ENCODE measurements at places on chromosomes 4 and X.
A peak's percentile ranks its signal among the peaks of the same experiment; 100 is the strongest.

- no peak for DNase-seq
These were observed 48.3 kb downstream of the ANXA5 start for GRCh38 chr4:121648516-121648915.

DNA sequence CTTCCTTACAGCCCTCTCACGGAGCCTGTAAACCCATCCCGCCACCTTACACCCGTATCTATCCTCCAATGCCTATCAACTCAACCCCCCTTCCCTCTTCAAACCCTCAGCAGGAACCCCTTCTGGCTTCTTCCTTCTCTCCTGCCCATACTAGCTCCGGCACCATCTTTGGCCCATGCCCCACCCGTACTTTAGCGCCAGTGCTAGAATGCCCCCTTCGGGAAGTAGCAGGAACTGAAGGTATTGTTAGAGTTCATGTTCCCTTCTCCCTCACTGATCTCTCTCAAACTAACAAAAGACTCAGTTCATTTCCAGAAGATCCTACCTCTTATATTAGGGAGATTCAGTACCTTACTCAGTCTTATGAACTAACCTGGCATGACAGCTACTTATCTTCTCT lies 2.7 kb upstream of the UGT2B15 start:
- no peak for DNase-seq

DNA sequence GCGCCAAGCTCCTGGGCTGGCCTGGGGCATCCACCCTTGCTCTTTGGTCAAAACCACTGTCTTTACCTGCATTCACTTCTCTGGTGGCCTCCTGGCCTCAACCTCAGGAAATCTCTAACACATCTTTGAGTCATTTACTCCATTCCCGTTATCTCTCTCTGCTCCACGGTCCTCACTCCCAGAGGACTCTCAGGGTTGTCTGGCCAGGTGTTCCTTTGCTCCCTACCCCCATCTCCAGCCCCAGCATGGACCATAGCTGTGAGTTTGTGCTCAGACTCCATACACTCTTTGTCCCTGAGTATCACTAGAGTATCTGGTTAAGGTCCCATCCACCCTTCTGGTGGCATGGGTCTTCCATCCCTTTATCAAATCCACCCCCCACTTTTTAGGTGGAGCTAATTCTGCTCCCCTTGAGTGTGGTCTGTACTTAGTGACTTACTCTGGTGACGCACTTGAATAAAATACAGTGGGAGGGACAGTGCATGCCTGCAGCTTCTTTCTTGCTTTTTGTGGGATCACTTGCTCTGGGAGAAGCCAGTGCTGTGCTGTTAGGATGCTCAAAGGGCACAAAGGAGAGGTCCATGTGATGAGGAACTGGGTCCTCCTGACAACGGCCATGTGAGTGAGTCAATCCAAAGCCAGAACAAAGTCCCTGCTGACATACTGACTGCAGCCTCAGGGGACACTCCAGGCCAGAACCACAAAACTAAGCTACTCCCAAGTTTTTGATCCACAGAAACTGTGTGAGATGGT lies 44.3 kb downstream of the IGFBP7 start:
- no peak for DNase-seq

DNA sequence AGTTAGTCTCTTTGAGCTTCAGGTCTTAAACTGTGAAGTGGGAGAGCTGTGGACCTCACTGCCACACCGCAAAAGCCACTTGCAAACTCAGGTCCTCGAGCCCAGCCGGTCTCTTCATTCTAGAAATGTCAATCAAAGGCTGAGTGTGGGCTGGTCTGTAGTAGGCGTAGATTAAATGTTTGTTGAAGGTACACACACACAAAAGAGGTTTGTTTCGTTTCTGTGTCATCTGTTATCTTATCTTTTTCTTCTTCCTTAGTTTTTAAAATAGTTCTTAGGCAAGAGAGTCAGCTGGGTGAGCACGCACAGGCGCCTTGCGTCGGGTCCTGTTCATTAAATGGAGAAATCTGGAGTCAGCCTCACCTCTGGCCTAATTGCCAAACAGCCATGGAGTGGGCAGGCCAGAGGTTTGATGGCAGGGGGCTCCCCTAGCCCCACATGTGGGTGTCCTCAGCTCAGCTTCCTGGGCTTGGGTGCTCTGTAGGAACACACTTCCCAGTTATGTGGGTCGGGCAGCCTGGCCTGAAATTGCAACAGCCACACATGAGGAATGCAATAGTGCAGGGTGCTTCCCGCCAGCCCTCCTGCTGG lies 836 bp upstream of the PSAPL1 start:
- DNase-seq, result no peak

GRCh38 chr4:94436512-94436911 lies 15.2 kb upstream of the PDLIM5 start:
- no peak for DNase-seq

DNA sequence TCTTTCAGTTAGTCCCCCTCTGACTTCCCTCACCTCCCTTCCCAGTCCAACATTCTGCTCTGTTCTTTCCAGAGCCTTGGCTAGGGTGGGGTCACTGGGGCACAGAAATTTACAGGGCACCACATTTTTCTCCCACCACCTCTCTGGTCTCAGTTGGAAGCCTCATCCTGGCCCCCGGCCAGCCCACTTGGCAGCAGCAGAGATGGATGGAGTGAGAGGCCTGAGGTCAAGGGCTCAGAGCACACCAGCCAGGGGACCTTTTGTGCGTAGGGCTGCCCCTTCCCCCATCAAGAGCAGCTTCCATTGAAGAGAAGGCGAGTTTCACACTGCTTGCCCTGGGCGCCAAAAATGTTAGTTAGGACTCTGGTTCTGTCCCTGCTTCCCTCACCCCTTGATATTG lies 230.9 kb downstream of the SOX3 start:
- DNase-seq, result no peak

DNA sequence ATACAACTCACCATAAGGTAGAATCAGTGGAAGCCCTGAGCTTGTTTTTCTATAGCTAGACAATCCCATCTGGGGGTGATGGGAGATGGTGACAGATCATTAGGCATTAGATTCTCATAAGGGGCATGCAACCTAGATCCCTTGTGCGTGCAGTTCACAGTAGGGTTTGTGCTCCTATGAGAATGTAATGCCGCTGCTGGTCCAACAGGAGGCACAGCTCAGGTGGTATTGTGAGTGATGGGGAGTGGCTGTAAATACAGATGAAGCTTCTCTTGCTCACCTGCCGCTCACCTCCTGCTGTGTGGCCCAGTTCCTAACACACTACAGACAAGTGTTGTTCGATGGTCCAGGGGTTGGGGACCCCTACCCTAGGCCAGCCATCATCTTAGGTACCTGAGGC lies 5.9 kb upstream of the GATB start:
- no peak for DNase-seq

- DNase-seq, result no peak
These were observed 235.4 kb downstream of the HNRNPD start for GRCh38 chr4:82138374-82138773.

GRCh38 chrX:136065044-136065671 lies 79.9 kb downstream of the SLC9A6 start:
- no peak for DNase-seq

DNA sequence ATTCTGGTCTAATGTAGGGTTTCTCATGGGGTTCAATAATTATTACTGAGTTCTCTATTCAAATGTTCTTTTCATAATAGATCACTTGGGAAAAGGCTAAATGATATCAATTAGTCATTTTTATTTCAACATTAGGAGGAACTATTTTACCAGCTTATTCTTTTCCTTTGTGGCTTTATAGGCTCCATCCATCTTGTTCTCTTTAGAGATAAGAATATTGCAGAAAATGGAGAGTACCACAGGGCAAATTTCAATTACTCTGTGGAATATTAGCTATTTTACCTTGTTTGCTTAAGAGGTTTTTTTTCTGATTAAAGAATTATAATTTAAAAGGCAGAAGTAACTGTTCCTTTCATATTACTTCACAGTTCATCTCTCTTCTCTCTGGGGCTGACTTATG lies 55.8 kb downstream of the MAP9 start:
- DNase-seq, result no peak

GRCh38 chr4:80225595-80225994 lies 28.3 kb downstream of the PRDM8 start:
- DNase-seq, result no peak

GRCh38 chrX:108516184-108516583 lies 76.5 kb downstream of the COL4A5 start:
- DNase-seq, result no peak

- DNase-seq, result no peak
These were observed 576.2 kb upstream of the SMIM31 start for GRCh38 chr4:164177753-164178152.

DNA sequence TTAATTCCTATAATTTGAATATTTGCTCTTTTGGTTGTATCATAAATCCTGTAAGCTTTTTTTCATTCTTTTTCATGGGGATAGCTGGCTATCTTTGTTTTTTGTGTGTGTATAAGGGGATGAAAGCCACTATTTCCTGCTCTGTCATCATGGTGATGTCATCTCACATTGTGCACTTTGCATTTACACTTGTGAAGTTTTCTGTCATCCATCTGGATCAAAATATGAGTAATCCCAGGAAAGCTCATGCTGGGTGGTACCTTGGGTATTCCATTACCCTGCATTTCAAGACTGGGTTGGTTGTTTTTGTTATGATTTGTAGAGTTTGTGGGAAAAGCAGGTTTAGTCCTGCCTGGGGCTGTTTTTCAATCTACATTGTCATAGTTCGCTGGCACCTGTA lies 367.3 kb downstream of the CHIC1 start:
- no peak for DNase-seq

GRCh38 chr4:127967141-127967775 lies 2.1 kb downstream of the ABHD18 start:
- DNase-seq, result no peak

DNA sequence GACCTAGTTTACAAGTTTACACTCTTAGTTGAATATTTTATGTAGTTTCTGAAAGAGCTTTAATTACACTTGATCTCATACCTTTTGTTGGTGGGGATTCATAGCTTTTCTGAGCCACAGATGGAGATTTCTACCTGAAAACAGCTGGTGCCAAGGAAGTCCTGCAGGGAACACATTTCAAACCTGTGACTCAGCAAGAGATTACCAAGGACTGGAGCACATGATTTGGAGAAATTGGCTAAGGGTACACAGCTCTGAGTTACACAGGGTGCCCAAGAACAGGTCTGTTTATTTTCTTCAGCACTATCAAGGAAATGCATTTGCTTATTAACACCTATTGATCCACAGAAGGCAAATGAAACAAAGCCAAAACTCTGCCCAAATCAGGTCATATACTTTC lies 691.5 kb downstream of the KCTD8 start:
- no peak for DNase-seq

- DNase-seq, result no peak
These were observed 1.6 kb upstream of the SUV39H1 start for GRCh38 chrX:48694776-48695533.

GRCh38 chr4:2222838-2223237 lies 19.1 kb downstream of the HAUS3 start:
- no peak for DNase-seq

- no peak for DNase-seq
These were observed 6.5 kb downstream of the CRLF2 start for GRCh38 chrX:1205681-1206611.

- no peak for DNase-seq
These were observed 35.0 kb downstream of the INTU start for GRCh38 chr4:127667772-127668171.

DNA sequence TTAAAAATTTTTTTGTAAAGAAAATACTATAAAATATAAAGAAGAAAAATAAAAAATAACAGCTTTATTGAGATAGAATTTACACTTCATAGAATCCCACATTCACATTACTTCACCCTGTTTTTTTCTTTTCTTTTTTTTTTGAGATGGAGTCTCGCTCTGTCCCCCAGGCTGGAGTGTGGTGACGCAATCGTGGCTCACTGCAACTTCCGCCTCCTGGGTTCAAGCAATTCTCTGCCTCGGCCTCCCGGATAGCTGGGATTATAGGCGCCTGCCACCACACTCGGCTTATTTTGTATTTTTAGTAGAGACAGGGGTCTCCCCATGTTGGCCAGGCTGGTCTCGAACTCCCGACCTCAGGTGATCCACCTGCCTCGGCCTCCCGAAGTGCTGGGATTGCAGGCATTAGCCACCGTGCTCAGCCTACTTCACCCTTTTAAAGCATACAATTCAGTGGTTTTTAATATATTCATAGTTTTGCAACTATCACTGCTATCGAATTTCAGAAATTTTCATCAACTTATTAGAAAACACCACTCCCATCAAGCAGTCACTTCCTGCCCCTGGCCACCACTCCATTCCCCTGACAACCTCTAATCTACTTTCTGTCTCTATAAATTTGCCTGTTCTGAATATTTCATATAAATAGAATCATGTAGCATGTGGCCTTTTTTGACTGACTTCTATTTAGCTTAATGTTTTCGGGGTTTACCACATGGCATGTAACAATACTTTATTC lies 48.7 kb downstream of the TMEM131L start:
- no peak for DNase-seq

DNA sequence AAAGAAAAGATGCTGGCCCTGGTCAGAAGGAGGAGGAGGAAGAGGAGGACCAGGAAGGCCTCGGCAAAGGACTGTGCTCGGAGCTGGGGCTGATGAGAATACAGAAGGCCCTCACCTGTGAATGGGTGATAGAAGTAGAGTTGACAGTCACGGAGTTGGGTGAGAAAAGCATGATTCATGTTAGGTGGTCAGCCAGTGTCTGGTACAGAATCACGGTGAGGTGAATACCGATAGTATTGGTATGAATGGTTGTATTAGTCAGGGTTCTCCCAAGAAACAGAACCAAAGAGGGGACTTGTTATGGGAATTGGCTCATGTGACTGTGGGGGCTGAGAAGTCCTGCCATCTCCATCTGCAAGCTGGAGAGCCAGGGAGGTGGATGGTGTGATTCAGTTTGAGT lies 32.5 kb upstream of the FAM156A start:
- DNase-seq, result no peak

GRCh38 chr4:26325191-26325590 lies 4.4 kb downstream of the RBPJ start:
- DNase-seq, result no peak

- DNase-seq, result peak; percentile 16
These were observed 203.6 kb downstream of the SPRY1 start for GRCh38 chr4:123599920-123600810.

GRCh38 chr4:16082426-16083240 lies 1.2 kb downstream of the PROM1 start:
- DNase-seq, result no peak

DNA sequence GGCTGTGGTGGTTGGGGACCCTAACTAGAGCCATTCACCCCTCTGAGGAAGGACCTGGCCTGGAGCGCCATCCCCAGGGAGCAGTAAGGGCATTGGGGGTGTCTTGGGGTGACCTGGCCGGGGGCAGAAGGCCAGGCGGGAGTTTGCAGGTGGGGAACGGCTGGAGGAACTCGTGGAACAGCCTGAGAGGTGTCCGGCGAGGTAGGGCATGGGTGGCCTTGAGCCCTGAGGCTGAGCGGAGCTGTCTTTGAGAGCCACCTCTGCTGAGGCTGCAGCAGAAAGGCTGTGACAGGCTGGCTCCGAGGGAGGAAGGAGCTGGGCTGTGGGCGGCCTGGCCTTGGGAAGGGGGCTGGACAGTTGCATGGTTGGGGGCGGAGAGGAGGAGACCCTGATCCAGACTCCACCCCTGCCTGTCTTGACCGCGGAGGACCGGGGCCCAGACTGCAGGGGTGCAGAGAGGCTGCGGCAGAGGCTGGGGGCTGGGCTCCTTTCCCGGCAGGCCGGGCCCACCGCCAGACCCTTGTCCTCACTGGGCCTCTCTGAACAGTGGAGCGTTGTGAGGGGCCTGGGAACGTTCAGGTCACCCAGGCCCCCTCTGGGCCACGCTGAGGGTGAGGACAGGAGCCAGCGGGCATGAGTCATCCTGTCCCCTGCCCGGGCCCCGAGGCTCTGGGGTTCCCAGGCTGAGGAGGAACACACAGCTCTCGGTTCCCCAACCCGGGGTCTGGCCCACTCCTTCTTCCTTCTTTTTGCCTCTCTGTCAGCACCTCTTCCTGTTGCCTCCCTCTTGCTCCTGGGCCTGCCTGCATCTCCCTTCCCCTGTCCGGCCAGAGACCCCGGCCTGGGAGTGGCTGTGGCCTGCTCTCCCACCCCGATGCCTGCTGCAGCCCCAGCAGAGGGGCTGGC lies 8.1 kb downstream of the SH3BP2 start:
- DNase-seq, result peak; percentile 67
